Lower lobe of right lung (tissue), 2 donors: ENCODE measurements at places on chromosomes 3 and 15. TPM values are rescaled to one million over a fixed set of nuclear protein-coding genes. Genes with fewer than 3 reads are reported as not detected.

DNA sequence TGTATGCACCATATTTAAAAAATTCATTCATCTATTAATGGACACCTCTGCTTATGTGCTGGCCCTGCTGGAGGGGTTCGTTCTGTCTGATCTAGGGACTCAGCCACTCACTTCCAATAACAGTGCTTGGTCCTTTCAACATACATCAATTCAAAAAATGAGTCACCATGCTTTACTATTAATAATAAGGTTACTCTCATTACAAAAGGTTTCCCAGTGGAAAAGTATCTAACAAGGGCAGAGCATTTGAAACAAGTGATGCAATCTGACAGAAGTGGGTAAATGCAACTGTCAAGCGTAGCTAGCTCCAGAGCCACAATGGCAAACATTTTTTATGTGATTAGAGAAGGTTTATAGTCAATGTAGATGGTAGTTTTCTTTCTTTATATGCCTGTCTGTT lies 67.9 kb upstream of the TNIK start:
- no peak for DNase-seq

- no peak for DNase-seq
Measured at GRCh38 chr3:171184372-171184771, 157.9 kb upstream of the SLC2A2 start.

DNA sequence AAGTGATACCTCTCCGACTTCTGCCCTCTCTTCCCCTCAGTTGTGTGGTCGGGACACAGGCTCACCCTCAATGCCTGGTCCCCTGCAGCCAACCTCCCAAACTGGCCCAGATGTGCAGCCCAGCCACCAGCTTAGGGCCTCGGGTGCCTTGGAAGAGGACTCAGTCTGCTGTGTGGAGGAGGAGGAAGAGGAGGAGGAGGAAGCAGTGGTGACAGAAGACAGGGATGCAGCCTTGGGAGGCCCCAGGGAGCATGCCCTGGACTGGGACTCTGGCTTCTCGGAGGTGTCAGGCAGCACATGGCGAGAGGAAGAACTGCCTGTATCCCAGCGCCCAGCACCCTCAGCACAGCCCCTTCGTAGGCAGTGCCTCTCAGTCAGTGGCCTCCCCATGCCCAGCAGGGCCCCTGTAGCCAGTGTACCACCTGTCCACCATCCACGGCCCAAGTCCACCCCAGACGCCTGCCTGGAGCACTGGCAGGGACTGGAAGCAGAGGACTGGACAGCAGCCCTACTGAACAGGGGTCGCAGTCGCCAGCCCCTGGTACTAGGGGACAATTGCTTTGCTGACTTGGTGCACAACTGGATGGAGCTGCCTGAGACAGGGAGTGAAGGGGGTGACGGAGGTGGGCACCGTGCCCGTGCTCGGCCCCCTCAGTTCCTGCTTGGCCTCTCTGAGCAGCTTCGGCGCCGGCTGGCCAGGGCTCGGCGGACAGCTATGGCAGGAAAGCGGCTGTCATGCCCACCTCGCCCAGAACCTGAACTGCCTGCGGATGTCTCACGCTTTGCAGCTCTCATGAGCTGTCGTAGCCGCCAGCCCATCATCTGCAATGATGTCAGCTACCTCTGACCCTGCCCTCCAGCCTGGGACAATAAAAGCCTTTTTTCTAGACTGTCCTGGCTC lies 1.3 kb downstream of the INKA1 start:
- DNase-seq = peak; percentile 59

DNA sequence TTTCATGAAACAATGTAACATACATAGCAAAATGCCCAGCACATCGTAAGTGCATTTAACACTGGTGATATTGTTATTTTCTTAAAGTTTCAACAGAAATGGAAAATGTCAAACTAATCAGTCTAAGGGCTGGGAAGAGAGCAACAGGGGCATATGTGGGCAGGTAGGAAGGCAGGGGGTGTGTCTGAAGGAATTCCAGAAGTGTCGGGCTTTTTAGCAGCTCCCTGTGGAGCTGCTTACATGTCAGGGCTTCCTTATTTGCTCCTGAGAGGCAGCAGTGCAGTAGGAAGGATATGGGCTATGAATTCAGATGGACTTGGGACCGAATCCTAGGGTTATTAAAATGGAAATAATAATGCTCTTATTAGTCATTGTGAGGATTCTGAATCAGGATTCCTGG lies 311.6 kb downstream of the CLSTN2 start:
- no peak for DNase-seq

DNA sequence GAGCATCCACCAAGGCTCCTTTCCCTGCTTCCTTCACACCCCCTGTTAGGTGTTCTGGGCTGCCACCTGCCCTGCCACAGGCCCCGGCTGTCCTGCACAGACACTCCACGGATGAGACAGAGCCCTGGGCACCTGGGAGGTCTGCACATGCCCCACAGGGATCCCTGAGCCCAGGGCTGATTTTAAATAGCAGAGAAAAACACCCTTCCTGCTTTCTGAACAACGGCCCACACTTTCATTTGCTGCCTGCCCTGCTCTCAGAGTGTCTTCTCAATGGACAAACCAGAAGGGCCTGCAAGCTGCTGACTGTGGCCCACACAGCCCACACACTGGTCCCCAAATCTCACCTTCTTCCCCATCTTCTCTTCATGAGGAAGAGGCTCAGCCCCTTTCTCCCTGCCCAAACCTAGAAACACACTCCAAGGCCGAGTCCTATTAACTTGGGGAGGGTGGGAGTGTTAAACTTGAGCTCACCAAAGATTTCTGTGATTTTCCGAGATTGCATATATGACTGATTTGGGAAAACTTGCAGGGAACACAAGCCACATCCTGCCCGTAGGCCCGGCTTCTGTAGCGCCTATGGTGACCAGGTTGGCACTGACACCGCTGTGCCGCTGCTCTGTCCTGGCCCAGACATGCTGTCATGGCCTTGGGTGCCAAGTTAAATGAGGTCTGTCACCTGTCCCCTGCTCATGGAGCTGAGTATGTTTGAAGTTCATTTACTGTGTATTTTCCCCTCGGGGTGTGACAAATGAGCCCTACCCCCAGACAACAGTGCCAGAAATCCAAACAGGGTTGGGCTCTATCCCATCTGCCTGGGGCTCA lies 47.2 kb upstream of the KLF13 start:
- DNase-seq = no peak

DNA sequence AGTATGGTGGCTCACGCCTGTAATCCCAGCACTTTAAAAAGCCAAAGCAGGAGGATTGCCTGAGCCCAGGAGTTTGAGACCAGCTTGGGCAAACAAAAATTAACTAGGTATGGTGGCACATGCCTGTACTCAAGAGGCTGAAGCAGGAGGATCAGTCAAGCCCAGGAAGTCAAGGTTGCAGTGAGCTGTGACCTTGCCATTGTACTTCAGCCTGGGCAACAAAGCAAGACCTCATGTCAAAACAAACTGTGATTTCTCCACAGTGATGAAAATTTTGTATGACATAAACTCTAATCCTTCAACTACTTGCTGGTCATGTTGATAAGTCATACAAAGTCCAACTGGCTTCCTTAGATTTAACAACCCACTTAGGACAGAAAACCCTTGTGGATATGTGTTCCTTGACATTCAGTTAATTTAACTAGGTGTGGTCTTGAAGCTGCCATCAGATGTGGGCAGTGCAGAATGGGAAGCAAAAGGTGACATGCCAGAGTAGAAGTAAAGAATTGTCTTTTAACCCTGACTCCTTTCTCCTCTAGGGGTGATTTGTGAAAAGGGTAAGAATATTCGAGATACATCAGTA lies 263.3 kb downstream of the PTPRG start:
- no peak for DNase-seq

DNA sequence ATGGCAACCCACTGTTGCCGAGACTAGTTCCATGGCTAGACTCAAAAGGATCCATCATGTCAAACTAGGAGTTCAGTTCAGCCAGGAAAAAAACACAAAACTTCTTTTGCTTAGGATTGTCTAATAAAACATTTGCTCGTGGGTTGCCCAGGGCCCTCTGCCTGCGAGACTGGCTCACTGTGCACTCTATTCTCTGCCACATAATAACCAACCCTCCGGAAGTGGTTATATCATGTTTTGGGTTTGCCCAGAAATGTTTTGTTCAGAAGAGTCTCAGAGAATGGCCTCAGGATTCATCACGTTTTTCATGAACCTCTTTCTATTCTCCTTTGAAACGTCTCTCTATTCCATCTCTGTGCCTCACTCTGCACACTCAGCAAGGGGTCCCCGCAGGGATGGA lies 216.1 kb downstream of the SV2B start:
- DNase-seq = no peak

GRCh38 chr15:73677146-73677607 lies 7.0 kb upstream of the CD276 start:
- peak; percentile 57 for DNase-seq

GRCh38 chr3:194910414-194910984 lies 224.8 kb downstream of the FAM43A start:
- DNase-seq = no peak

GRCh38 chr15:64695561-64695992 lies 79.8 kb downstream of the RBPMS2 start:
- no peak for DNase-seq

GRCh38 chr3:195153130-195153529 lies 117.8 kb downstream of the XXYLT1 start:
- DNase-seq = no peak

- DNase-seq = no peak
Measured at GRCh38 chr3:6733699-6734394, 127.1 kb upstream of the GRM7 start.

GRCh38 chr15:89946681-89947299 lies 34.0 kb upstream of the ARPIN start:
- no peak for DNase-seq

DNA sequence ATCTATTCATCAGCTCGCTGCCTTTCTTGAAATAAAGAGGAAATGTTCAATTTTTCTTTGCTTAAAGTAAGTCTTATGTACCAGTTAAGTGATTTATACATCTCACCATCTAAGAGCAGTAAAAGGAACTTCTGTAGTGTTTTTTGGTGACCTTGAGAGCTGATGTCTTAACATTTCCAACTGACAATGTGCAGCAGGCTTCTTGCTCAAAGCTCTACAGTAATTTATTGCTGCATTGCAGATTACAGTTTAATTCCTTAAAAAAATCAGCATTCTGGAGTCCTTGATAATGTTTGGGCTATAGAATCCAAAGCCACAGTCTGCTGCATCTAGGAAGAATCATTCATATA lies 61.6 kb downstream of the DIPK2A start:
- no peak for DNase-seq

- DNase-seq = no peak
Measured at GRCh38 chr3:25473246-25473645, 45.2 kb downstream of the RARB start.

DNA sequence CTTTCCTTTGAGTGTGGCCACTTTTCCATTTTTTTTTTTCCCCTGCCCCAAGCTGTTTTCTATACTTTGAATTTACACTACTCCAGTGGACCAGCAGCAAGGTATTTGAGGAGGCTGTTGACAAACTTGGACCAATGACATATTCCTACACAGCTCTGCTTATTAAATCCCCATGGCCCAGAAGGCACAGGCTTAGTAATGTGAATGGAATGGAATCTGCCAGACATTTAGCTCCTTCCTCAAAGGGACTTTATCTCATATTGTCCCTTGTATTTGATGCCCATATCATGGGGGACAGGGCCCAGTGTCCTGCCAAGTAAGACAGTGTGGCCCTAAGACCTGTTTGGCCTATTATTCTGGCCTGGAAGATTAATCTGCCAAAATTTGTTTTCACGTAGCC lies 107.5 kb downstream of the CHCHD6 start:
- no peak for DNase-seq

- no peak for DNase-seq
Measured at GRCh38 chr3:169479314-169479939, 184.1 kb downstream of the MECOM start.

GRCh38 chr3:121943431-121943830 lies 49.2 kb downstream of the SLC15A2 start:
- DNase-seq = no peak

- no peak for DNase-seq
Measured at GRCh38 chr3:133644768-133645167, 17.0 kb downstream of the TOPBP1 start.

DNA sequence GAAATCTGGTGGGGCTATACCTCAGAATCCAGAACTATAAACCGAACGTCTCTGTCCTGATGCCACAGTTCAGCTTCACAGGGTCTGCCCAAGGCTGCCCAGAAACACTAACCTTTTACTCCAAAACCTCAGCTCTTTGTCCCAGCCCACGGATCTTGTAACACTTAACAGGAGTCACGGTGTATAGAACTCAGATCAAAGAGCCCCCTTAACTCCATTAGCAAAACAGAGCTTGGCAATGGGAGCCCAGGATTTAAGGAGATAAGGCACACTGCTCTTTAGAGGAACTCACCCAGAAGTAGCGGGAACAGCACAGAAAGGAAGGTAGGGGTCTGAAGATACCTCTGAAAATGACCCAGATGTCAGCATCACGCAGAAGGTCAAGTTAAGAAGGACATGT lies 68.8 kb upstream of the SOX14 start:
- DNase-seq = no peak

DNA sequence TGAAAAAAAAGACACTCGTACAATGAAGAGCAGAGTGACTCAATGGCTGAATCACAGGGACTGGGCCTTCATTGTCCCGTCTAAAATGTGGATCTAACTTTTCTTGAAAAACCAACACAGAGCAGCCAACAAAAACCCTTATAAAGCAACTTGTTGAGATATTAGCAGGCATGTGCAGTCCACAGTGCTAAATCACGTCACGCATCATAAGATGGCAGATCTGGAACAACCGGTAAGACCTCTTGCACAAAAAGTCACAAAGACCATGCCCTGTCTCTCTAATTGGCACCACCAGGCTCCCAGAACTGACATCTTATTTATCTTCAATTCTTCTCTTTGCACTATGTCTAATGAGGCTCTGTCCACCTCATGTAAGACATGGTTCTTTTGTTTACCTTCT lies 177.0 kb downstream of the MAGI1 start:
- DNase-seq = no peak

DNA sequence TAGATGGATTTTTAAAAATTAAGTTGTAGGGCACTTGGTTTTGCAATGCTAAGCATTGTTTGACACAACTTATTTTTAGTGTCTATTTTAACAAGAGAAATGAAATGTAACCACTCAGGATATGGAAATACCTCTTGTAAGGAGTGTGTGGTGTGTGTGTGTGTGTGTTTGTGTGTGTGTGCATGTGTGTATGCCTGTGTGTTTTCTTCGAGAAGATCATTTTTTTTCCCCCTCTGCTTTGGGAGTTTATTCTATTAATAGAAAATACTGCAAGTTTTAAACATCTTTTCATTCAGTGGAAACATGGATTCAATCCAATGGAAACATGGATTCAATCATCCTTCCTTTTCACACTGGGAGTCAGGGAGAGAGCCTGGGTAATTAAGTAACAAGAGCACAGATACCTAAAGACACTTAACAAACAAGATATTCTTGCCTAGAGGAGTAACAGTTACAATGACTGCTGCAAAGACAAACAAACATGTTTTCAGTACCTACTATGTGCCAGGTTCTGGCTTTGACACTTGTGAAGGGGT lies 567.2 kb upstream of the TBL1XR1 start:
- DNase-seq = no peak

PLSCR2 gene
- 0.86 TPM for total RNA-seq

CTXND1 gene
- total RNA-seq = 1.8 TPM

MITF gene
- 45.1 TPM for total RNA-seq

SGO1 gene
- total RNA-seq = 0.71 TPM

IL12A gene
- 2.9 TPM for total RNA-seq

LEKR1 gene
- total RNA-seq = 5.8 TPM

HGD gene
- total RNA-seq = 1.7 TPM

SLC12A1 gene
- total RNA-seq = not detected

CCR2 gene
- 15.8 TPM for total RNA-seq

VIPR1 gene
- total RNA-seq = 212 TPM
